ENCODE measurements at places on chromosomes 3 and 15.

GRCh38 chr15:31081056-31081455, 20.5 kb downstream of the TRPM1 start:
- DNase-seq, result no peak

- DNase-seq, result no peak
Measured at GRCh38 chr3:61610316-61610715, 48.9 kb downstream of the PTPRG start.

DNA sequence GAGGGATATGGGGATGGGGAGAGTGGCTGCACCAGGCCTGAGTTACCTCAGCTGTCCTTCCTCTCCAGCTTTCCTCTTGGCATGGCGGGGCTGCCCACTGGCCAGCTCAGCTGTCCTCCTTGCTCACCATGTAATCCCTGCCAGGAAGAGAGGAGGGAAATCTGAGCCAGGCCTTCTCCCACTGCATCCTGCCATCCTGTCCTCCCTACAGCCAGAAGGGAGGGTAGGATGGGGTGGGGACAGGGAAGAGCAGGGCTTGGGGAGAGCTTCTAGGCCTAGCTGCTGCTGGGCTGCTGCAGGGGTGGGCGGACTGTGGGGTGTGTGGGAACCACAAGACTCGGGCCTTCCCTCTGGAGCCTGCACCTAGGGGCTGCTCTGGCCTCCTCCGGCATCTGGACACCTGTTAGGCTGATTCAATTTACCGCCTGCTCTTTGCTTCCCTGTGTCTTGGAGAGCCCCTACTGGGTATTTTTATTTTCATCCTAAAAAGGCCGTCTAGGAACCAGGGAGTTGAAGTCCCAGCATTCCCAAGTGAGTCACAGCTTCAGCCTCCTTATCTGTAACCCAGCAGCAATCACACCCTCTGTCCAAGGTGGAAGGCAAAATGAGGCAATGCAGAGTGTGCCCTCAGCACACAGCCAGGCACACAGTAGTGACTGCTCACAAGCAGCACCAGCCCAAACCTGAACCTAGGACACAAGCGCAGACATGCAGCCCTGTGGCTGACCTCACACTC, 13.1 kb upstream of the KY start:
- peak; percentile 11 for DNase-seq

- DNase-seq, result no peak
Measured at GRCh38 chr3:186069199-186069598, 39.7 kb downstream of the ETV5 start.

DNA sequence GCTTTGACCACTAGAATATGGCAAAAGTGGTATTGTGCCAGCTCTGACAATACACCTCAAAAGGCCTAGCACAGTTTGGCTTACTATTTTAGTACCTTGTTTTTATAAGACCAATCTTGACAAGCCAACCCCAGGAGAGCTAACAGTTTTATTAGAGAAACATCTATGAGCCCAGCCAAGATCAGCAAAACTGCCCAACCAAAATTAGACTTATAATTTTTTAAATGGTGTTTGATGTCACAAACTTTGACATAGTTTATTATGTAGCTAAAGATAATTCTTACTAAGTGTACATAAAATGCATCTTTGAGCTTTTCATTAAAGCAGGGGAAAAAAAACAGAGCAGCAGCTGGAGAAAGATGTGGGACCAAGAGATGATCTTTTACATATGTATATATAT, 537.5 kb downstream of the ZPLD1 start:
- DNase-seq, result no peak

All from caudate nucleus (tissue), 63 donors.